ENCODE measurements at places on chromosomes 6 and 20.

GRCh38 chr20:53559816-53560215 lies 33.8 kb downstream of the ZNF217 start:
- no peak for DNase-seq

- no peak for DNase-seq
These were observed 9.3 kb upstream of the HLA-DQB2 start for GRCh38 chr6:32772656-32773055.

DNA sequence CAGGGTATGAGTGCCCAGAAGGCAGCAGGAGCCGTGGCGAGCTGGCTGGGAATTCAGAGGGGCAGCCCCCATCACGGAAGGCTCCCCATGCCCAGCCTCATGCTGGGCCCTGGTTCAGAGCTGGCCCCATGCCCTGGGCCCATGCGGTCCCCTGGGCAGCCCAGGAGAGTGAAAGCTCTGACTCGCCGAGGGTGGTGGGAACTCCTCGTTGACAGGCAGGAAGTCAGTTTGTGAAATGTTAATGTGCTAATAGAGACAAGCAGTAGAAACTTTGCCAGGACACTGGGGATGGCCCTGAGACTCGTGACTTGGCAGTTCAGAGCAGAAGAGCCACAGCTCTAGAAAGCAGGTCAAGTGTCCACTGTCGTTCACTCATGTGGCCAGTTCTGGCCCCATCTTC lies 353.0 kb downstream of the TAF4 start:
- no peak for DNase-seq

DNA sequence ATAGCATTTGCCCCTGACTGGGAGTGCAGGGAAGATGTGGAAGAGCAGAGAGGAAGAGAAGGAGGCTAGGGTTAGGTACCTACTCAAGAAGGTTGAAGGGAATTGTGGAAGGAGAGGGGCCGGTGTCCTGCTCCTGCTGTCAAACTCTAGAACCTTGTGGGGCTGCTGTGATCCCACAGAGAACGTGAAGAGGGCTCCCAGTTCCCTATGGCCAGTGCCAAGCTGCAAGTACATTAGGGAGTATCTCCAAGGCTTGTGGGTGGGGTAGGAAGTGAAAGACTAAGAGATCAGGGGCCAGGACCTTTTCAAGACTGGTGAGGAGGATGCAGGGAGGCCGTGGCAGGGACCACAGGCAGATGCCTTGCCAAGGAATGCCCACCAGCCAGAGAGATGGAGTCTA lies 263.4 kb downstream of the CDH26 start:
- DNase-seq, result no peak

GRCh38 chr20:16001286-16001685 lies 572.0 kb downstream of the KIF16B start:
- no peak for DNase-seq

- no peak for DNase-seq
These were observed 52.8 kb downstream of the YTHDF1 start for GRCh38 chr20:63163171-63163570.

DNA sequence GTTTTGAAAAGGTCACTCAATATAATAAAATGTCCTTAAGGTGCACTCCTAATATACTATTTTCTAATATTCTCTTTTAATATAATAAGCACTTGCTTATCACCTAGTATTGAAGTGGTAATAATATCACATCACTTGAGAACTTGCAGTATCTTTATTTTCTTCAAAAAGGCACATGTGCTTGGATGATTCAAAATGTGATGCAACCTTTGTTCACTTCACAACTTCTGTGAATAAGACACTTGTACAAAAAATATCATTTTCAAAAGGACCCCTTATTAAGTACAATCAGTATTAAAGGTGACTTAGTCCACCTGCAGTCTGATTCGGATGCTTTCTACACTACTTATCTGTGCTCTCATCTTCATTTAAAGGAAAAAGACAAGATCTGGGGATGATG lies 3.4 kb downstream of the PRELID3B start:
- DNase-seq, result no peak

DNA sequence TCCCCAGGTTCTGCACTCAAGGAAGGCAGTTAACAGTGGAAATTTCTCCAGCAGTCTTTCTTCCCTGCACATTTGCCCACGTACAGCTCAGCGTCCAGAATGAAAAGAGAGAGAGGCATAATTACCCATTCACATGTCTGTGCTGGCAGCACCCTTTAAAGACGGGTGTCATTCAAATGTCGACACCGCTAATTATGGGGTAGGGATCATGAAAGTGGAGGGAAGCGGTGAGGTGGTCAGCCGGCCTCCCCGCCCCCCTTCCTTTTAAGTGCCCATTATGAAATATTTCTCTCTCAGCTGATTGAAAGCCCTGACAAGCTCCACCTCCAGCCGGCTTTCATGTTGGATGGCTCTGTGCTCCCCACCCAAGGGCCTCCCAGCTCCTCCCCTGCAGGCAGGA lies 246.1 kb downstream of the BMP7 start:
- DNase-seq, result no peak

- no peak for DNase-seq
These were observed 252.2 kb downstream of the ADGB start for GRCh38 chr6:146850981-146851380.

DNA sequence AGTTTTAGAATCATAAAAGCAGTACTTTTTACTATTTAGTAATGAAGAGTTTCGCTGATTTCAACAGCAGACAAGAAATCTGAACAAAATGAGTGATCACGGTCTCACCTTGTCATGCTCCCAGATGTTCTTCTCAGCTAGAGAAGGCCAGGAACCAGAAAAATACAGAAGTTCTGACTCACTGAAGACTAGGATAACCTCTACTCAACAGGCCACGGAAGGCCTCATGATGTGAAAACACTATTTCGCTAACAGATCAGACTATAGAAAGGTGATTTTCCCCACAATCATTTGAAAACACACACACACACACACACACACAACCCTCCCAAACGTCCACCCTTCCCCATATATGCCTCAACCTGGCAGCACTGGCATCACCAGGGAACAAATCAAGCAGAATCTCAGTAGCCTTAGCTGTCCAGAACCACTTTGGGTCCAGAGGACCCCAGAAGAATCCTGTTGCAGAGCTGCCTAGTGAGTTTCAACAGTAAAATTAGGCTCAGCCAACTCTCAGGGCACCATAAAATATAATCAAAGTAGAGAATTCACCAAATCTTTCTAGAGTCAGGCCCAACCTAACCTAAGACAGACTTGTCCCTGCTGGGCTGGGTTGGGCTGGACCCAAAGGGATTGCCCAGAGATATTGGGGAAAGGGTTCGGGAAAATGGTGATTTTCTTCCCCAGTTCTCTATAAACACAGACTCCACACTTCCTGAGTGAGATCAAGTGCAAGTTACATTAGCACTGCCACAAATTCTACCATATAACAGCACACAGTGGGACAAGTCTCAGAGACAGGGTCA lies 7.9 kb downstream of the EXOC2 start:
- peak; percentile 20 for DNase-seq

DNA sequence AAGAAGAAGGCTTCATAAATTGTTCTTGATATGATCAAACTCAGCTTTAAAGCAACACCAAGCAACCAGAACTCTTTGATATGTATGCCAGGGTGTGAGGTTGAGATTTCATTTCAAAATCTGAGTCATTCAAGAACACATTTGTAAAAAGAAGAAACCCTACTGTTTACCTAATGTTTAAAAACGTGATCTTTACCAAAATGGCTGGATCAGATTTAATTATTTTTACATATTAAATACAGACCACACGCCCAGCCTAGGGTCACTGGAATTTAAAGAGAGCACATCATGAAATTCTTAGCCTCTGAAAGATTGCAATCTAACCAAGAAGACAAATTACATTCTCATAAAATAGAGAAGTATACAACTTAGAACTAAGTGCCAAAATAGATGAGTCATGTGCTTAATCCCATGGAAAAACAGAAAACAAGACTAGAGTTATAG lies 206.8 kb upstream of the SMLR1 start:
- no peak for DNase-seq

- no peak for DNase-seq
These were observed 150.1 kb downstream of the GMPR start for GRCh38 chr6:16388488-16388887.

DNA sequence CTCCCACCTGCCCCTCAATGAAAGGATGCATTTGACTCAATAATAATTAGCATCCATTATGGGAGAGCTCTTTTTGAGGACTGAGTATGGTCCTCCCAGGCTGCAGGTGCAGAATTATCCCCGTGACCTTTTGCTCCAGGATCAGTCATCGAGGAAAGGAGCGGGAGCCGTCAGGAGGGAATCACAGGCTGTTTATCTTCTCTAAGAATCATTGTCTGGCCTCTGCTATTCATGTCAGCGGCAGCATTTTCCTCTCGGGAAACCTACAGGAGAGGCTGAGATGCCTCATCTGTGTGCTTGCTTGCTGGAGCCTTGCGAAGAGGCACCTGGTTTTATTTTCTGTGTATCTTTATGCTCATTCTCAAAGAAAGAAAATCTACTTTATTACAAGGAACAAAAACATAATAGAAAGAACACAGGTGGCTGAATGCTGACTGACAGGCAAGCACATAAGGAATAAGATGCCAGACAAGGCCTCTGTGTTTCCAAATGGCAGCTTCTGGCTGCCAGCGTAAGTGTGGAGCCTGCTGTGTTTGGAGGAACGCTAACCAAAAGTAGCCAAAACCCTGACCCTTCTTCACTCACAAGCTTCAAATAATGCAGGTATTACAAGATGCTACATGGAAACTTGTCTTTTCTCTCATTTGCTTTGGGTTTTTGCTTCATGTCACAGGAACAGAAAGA lies 539.1 kb upstream of the MARCKS start:
- no peak for DNase-seq

GRCh38 chr6:100891079-100891478 lies 9.9 kb upstream of the ASCC3 start:
- DNase-seq, result no peak

DNA sequence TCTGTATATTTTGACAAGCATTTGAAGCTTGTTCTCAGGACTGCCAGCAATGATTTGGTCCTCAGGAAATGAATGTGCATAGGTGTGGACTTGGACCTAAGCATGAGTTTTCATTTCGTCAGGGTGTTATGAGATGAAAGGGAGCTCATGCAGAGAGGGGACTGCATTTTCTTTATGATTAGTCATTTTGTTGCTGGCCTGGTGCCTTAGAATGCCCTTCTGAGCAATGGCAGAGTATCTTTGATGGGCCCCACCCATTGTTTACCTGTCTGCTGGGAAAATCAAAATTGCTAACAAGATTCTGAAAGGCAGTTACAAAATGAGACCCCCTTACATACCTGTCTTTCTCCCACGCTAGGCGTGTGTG lies 51.5 kb upstream of the MTHFD1L start:
- DNase-seq, result no peak

DNA sequence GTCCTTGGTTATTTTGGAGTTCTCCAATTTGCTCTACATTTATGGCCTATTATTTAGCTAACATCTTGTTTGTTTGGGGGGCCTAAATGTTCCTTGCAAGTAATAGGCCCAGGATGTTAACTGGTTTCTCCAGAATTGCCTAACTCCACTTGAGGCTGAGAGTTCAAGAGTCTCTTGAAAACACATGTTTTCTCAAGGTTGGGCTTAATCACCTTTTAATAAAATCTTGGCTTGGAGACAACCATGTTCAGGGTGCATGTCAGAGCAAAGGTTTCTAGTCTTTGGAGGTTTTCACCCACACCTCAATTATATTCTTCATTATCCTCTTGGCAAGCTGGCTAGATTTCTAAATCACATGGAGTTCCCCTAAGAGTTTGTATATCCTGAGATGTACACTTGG lies 54.2 kb downstream of the KLHL31 start:
- DNase-seq, result no peak

GRCh38 chr6:111743360-111743759 lies 129.9 kb downstream of the FYN start:
- no peak for DNase-seq

GRCh38 chr20:37220731-37221130 lies 40.9 kb downstream of the GHRH start:
- no peak for DNase-seq

DNA sequence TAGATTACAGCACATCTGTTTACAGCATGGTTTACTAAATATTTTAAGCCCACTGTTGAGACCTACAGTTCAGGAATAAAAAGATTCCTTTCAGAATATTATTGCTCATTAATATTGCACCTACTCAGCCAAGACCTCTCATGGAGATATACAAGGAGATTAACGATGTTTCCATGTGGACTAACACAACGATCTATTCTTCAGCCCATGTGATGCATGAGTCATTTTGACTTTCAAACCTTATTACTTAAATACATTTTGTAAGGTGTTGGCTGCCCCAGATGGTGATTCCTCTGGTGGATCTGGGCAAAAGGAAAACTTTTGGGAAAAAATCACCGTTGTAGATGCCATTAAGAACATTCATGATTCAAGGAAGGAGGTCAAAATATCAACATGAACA lies 48.0 kb upstream of the SDHAF4 start:
- no peak for DNase-seq

DNA sequence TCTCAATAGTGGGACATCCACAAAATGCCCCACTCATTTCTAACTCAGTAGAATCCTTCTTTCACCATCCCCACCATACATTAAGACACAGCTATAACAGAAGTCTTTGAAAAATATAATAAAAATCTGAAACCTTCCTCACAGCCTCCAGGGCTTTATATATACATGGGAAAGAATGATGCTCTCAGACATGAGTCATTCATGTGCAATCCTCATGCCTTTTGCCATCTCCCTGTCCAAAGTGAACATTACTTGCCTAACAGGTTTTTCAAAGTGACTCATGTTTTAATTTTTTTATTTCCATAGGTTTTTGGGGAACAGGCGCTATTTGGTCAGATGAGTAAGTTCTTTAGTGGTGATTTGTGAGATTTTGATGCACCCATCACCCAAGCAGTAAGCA lies 162.7 kb downstream of the RALGAPA2 start:
- DNase-seq, result no peak

GRCh38 chr6:32116674-32117073 lies 7.5 kb upstream of the TNXB start:
- no peak for DNase-seq

- no peak for DNase-seq
These were observed 27.9 kb downstream of the GSS start for GRCh38 chr20:34927736-34928135.

DNA sequence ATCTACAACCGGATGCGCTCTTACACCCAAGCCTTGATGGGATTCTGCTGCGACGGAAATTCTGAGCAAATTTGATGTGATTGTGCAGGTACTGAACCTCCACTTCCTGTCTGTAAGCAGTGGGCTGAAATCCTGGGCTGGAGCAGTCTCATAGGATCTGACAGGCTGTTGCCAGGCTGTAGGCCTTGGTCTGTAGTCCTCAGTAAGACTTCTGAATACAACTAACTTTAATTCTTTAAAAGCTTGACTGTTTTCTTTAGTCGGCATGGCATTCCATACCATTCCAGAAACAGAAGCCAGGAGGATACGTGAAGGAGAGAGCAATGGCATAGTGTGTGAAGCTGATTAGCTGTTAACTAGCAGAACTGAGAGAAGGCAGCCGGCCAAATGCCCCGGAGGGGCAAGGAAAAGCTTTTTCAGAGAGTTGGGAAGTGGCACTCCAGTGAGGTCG lies 68.3 kb downstream of the ADTRP start:
- peak; percentile 64 for DNase-seq

- DNase-seq, result no peak
These were observed 540.7 kb upstream of the BTBD3 start for GRCh38 chr20:11376998-11377397.
